ENCODE measurements at places on chromosomes 13 and 19.

- DNase-seq, result peak; percentile 31
These were observed 406.0 kb downstream of the RFC3 start for GRCh38 chr13:34223984-34224383.

GRCh38 chr19:15198951-15199660 is 1.7 kb downstream of the NOTCH3 start:
- no peak for DNase-seq

- no peak for DNase-seq
These were observed 95.3 kb downstream of the POSTN start for GRCh38 chr13:37503287-37503686.

DNA sequence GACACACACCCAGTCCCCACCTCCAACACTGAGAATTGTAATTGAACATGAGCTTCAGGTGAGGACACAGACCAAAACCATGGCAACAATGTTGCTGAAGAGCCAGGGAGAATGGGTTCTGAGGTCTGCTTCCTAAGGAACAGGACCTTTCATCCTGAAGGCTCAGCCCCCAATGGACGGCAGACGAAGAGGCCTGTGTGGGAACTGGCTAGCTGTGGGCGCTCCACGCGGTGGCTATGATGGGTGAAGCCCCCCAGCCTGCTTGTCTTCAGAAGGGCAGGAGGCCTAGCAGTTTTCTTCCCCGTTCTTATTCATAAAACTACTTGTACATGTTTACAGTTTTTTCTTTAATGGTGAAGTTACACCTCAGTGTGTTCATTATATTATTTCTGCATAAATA is 136.1 kb upstream of the SPACA7 start:
- no peak for DNase-seq

DNA sequence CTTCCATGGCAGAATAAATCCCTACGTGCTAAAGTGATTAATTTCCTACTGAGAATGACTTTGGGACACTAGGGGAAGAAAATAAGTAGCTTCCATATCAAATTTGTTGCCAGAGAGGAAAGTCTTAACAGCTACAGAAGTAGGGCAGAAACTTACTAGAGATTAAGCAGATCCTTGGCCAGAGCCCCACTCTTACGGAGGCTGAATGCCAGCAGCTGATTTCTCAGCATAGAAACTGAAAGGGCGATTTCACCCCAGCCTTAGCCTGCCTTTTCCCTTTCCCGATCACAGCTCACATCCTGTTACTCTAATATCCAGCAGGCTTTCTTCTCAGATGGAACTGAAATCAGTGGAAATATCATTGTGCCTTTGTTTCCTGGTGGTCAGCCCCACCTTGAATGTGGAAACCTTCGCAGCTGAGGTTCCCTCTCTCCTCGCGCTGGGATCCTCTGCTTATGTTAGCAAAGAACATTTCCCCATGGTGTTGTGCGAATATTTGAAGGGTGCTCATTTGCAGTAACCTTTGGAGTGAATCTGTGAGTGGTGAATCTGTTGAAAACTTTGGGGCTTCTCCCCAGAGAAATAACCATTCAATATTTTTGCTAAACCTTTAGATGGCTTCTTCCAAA is 8.4 kb downstream of the FAM124A start:
- DNase-seq, result peak; percentile 8

DNA sequence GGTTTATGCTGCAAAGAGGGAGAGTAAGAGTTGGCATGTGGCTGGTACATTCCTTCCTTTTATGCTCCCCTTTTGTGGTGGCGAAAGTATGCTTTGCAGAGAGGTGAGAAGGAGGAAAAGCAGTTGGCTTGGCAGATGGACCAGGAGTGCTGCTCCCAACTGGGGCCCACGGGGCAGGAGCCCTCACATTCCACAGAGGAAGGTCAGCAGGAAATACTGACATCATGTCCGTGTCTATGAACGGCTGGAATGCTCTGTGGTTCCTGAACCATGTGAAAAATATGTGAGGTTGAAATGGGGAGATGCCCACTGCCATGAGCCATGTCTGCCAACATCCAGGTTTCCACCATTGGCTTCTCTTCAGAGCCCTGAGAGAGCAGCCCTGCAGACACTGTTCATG is 33.3 kb upstream of the GAS6 start:
- peak; percentile 98 for DNase-seq

DNA sequence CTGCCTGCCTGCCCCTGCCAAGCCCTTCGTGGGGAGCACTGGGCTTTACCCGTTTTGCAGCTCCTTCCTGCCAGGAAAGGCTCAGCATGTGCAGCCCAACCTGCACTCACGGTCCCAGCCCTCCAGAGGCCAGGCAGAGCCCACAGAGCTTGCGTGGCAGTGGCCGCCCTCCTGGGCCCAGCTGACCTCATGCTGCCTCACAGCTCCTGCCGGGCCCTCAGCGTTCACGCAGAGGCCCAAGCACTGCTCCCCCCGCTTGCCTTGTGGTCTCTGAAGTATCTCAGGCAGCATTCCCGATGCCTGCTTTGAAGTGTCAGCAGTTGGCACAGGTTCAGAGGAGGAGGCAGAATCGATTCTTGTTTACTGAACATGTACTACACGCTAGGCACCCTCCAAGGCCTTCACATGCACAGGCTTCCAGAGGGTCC is 32.5 kb downstream of the CAPN12 start:
- peak; percentile 98 for DNase-seq

GRCh38 chr19:18422530-18423191 is 3.5 kb downstream of the SSBP4 start:
- no peak for DNase-seq

- DNase-seq, result no peak
These were observed 132.9 kb downstream of the LIG4 start for GRCh38 chr13:108082481-108082880.

DNA sequence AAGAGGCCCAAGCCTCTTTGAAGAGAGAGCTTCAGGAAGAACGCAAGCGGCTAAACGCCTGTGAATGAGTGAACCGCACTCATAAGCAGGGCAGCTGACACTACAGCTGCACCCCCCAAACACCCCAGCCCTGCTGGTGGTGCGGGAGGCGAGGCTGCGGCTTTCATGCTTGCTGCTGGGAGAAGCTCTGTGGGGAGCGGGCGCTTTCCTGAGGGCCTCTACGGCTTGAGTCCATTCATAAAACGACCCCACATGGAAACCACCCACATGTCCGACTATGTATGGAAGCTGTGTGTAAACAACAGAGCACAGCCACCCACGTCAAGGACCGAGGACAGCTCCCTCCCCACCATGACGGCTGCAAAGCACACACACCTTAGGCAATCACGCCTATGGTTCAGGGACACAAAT is 5.5 kb downstream of the AP3D1 start:
- no peak for DNase-seq

DNA sequence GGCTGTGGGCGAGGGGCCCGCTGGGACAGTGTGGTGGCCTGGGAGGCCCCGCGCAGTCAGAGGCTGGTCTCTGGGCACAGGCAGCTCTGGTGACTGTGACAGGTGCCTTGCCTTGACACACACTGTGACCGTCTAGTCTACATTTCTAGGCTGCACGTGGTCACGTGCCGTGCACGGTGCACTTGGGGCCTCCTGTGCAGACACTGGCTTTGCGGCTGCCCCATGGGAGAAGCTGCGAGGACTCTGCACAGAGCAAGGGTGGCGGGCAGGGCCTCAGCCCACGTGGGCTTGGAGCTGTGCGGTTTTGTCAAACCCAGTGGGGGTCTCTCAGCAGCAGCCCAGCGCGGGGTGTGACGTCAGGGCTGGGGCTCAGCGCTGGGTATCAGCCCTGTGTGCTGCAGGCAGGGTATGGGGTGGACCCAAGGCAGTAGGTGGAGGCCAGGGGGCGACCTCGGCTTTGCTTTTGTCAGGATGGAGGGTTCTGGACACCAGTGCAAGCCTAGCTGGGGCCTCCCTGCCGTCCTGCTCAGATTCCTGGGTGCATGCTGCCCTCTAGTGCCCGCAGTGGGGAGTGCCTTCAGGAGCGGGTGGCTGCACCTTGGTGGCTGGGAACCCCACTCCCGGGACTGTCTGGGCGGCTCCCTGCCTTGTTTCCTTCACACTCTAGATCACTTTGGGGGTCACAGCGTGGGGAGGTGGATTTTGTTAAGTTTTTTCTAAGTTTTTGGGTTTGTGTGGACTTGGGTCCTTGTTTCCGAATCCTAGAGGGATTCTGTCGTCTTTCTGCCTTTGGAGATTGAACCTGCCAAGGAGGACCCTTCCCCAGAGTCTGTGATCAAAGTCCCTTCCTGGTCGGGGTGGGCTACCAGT is 62.6 kb downstream of the KDM4B start:
- DNase-seq, result peak; percentile 68

DNA sequence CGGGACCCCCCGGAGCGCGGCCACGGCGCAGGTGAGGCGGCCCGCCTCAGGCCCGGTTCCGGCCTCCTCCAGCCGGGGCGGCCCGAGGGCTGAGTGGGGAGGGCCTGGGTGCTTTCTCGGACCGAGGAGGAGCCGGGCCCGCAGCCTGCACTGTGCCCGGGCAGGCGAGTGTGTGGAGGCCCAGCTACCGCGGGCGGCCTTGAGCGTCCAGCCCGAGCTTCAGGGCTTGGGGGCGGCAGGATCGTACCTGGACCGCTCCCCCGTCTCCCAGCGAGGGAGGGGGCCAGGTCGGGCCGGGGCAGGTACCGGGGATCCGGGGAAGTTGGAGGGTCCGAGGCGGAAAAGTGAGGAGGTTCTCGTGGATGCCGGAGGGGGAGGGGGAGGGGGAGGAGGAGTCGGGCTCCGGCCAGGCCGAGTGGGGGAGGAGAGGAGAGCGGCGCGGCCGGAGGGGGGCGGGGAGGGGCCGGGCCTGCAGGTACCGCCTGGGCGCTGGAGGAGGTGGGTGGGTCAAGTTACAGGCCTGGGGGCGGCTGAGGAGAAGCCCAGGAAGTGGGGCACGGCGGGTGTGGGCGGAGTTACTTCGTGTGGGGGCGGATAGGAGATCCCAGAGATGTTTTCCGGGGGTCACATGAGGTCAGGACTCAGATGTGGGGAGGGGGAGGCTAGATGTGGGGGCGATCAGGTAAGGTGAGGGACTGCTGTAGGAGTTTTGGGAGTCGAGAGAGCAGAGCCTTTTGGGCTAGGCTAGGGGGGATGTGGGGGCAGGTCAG is 545 bp downstream of the NACC1 start:
- peak; percentile 43 for DNase-seq

GRCh38 chr19:19445911-19446361 is 40.5 kb downstream of the GATAD2A start:
- peak; percentile 28 for DNase-seq

- no peak for DNase-seq
These were observed 38.4 kb downstream of the BRD4 start for GRCh38 chr19:15293781-15294491.

- DNase-seq, result peak; percentile 57
These were observed 5.1 kb downstream of the PEX11G start for GRCh38 chr19:7483720-7484201.

- DNase-seq, result no peak
These were observed at the start of gene CYP2B6 for GRCh38 chr19:40990972-40991381. Gene CYP2B6 (plus strand): TSS chr19:40991282. CDS start chr19:40991306, 24 bp downstream.

GRCh38 chr19:46950526-46951170 is 69.0 kb upstream of the NPAS1 start:
- peak; percentile 53 for DNase-seq

DNA sequence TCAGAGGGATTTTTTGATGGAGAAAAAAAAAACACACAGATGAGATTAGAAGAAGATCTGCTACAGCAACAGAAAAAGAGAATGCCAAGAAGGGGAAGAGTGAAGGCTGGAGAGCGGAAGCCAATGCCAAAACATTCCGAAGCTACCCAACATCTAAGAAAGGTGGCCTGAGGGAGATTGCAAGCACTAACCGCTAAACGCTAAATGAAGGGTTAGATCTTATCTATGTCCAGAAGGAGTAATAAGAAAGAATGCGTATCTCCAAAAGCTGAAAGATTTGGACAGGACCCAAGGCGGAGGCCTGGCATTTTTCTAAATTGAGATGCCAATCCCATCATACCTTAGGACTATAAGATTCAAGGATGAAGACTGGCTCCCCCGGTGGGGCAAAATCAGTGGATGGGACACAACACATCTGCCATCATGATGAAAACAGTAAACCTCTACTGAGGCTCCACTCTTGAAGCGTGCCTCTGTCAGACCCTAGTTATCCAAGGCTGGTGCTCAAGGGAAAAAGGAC is 15.6 kb upstream of the HMGB1 start:
- DNase-seq, result peak; percentile 22

- no peak for DNase-seq
These were observed 17.0 kb upstream of the LPAR6 start for GRCh38 chr13:48429886-48430285.

DNA sequence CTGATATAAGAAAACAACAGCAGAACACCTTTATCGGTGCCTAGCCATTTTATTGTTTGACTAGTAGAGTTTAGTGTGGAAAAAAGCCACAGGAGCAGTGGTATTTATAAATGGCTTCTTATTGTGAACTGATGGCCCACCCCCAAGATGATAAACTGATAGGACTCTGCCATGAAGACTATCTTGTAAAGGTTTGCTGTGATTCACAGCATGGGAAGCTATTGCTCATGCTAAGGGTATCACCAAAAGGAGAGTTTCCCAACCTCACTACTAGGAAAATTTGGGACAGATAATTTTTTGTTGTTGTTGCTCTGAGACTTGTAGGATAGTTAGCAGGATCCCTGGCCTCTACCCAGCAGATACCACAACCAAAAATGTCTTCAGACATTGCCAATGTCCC is 12.0 kb upstream of the SLC7A1 start:
- DNase-seq, result no peak

DNA sequence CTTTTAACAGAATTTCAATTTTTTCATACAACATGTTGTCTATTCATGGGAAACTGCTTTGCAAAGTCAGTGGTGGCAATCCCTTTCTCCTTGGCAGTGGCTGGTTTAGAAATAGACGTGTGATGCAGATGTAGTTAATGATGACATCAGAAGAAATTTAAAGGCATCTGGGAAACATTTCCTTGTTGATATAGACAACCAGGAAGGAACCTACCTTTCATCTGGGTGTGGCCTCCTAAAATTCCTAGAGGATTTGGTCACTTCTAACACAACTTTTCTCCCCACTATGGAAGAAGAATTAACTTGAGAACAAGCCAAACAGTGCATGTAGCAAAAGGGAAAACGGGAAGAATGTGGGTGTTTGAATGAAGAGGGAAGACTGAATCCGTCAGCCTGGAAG is 102.8 kb downstream of the EFNB2 start:
- no peak for DNase-seq

DNA sequence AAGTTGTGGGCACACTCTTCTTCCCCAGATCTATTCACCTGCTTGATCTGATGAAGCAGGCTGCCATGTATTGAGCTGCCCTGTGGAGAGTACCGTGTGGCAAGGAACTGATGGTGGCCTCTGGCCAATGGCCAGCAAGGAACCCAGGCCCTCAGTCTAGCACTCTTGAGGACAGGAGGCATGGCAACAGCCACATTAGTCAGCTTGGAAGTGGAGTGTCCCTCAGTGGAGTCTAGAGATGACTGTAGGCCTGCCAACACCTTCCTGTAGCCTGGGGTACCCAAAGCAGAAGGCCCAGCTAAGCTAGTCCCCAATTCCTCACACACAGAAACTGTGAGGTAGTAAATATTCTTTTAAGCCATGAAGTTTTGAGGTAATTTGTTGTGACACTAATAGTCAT is 412.5 kb downstream of the DACH1 start:
- DNase-seq, result no peak

GRCh38 chr13:32553720-32554119 is 15.1 kb upstream of the N4BP2L2 start:
- DNase-seq, result no peak

DNA sequence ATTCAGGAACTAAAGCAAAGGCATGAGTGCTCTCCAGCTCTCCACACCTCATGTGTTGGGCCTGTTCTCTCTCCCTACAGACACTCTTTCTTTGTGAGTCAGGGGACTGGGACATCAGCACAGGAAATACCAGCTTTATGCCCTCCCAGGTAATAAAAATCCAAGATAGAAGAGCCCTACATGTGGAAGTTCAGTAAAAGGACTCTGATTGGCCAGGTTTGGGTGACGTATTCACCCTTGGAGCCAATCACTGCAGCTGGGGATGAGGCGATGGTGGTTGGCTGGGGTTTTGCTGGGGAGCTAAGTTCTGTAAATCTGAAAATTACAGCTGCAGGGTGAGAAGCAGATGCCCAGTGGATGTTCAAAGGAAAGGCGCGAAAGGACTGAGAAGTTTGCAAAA is 32.5 kb downstream of the CCDC70 start:
- DNase-seq, result no peak

Data from RPMI7951 (cell line).